ENCODE measurements at places on chromosomes 4 and X.

DNA sequence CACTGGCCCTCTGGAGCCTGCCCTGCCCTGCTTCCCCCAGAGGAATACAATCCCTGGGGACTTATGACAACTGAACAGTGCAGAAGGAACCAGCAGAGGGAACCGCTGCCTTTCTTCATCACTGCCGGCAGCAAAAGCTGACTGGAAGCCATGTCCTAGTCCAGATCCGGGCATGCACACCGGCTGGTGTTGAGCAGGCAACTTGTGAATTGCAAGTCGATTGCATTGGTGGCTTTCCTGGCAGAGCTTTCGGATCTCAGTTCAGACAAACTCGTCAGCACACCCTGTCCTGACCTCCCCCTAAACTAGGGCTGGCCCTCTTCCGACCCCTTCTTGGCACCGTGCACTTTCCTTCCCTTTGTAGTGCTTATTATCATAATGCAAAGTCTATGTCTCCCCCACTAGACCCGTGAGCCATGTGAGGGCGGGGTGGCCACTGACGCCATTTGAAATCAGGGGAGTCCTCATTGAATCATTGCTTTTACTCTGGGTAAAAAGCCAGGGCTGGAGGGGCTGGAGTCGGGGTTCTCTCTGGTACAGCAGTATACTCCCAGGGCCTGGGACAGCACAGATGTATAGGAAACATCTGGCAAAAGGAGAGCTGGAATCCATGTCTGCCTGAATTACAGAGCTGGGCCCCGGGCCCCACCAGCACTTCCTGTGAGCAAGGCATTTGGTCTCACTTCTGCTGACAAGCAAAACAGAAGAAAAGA, 1.8 kb downstream of the ARHGAP4 start:
- DNase-seq, result no peak

DNA sequence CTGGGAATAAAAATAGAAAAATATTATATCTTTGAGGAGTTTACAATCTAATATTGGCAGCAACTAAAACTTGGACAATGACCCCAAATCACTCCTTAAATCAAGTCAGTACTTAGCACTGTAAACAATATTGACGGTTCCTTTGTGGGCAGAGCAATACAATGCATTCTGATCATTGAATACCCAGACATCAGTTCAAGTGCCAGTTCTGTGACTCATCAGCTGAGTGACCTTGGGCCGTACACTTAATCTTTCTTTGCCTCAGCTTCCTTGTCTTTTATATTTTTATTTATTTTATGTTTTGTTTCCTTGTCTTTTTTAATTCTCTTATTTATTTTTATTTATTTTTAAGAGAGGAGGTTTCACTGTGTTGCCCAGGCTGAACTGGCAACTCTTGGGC, 112.2 kb upstream of the ANXA3 start:
- DNase-seq, result peak; percentile 7

GRCh38 chrX:69211701-69212100, 46.4 kb upstream of the PJA1 start:
- DNase-seq, result no peak

DNA sequence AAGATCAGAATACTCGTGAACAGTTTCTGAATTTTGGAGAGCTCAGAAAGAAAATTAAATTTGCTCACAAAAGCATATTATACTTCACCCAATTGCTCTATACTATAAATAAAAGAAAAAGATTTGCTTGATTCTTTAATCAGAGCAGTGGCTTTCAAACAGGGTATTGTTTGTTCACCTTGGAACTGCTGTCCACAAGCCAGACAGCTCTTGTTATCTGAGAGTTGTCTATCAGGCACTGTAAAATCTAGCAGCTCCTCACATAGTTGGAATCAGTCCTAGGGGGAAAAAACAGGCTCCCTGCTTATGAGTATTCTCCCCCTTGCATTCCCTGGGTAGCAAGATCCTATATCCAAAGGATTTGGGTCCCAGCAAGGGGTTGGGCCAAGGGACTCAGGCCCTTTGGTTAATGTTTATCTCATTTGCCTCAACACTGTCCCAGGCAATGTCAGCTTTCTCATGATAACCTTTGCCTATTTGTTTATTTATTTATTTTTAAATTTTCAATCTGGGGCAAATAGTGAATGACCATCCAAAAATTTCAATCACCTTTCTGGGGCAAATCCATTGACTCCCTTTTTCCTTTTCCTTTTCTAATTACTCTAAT, 24.1 kb upstream of the MAGEB16 start:
- no peak for DNase-seq

DNA sequence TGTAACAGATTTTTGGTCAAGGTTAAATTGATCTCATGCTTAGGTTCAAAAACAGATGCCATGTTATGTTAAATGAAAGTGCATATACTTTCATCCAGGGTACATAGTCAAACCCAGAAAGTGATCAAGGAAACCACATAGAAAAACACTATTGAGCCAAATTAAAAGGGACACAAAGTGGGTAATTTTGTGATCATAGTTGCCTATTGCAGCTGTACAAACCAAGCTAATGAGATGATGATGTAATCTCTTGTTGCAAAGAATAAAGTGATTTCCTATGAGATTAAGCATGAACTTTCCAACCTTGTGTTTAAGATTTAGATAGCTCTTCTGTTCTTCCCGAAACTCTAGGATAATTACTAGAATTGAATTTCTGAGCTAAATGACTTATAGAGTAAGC, 20.2 kb upstream of the LIMCH1 start:
- DNase-seq, result no peak
